ENCODE measurements at places on chromosomes 4 and X.

- DNase-seq: no peak
Measured at GRCh38 chrX:3370656-3371055, 24.2 kb upstream of the MXRA5 start.

- DNase-seq: peak; percentile 86
Measured at GRCh38 chr4:76208005-76208765, 5.4 kb downstream of the SCARB2 start.

DNA sequence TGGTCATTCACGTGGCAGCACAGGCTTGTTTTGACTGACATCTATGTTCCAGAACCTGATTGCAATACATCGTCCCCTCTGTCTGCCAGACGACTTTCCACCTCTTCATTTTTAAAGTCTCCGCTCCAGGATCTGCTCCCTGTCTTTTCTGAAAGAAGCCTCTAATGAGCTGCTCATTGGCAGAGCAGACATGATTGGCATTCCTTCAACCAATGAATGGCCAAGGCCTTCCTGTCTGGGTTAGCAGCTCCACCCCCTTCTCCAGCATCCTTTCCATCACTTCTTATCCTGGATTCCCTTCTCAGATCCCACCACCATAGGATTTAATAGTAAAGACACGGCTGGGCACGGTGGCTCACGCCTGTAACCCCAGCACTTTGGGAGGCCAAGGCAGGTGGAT, 202.7 kb upstream of the KLF3 start:
- DNase-seq: no peak

GRCh38 chr4:78293348-78293747, 236.2 kb downstream of the FRAS1 start:
- DNase-seq: no peak
